BJ (cell line): ENCODE measurements at places on chromosomes 16 and 17. TPM values are rescaled to one million over a fixed set of nuclear protein-coding genes. Genes with fewer than 3 reads are reported as not detected.

- no peak for DNase-seq
Measured at GRCh38 chr16:87765473-87765775, 362 bp downstream of the KLHDC4 start.

GRCh38 chr16:70421014-70421413 is 17.9 kb downstream of the ST3GAL2 start:
- DNase-seq: no peak

- no peak for DNase-seq
Measured at GRCh38 chr16:84252184-84252583, 12.4 kb upstream of the KCNG4 start.

DNA sequence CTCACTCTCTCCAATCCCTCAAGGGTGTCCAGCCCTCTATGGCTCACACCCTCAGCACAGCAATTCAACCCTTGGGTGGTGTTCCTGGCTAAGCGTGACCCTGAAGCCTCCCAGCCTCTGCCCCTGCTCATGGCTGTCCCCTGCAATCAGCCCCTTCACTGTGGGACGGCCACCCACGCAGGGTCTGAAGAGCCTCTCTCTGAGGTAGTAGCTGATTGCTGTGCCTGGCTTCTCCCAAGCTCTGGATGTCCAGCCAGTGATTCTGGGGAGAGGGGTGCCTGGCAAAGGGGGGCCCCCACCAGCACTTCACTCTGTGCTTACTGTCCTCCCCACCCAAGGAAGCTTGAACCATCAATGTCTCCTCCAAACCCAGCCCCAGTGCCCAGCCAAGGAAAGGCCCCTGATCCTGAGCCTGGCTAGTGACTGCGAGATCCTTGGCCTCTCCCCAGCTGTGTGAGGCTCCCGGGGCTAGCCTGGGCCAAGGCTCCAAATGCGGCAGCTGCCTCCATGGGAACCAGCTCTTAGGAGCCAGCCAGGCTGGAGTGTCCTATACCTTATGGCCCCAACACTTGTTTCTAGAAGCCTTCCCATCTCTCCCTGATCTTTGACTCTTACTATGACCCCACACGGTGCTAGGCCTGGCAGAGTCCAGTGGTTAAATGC is 9.9 kb downstream of the MTSS2 start:
- no peak for DNase-seq

GRCh38 chr17:76872221-76872873 is 4.1 kb downstream of the MGAT5B start:
- DNase-seq: peak; percentile 70

Gene C16orf86
- 0.87 and 1.5 TPM in 2 replicates for polyA plus RNA-seq

Gene LITAFD
- polyA plus RNA-seq: not detected in 2 replicates

Gene ITGAD
- not detected in 2 replicates for polyA plus RNA-seq

Gene KRTAP16-1
- not detected in 2 replicates for polyA plus RNA-seq

Gene PIK3R5
- polyA plus RNA-seq: 0.02 TPM in 1 of 2 replicates, not detected in the other

Gene NSMCE1
- polyA plus RNA-seq: 31.7 and 34.3 TPM in 2 replicates
